AG09309 (cell line): ENCODE measurements at places on chromosomes 16 and 17.

- peak; percentile 20 for DNase-seq
Observed at GRCh38 chr16:1839554-1839953, 12.5 kb downstream of the FAHD1 start.

DNA sequence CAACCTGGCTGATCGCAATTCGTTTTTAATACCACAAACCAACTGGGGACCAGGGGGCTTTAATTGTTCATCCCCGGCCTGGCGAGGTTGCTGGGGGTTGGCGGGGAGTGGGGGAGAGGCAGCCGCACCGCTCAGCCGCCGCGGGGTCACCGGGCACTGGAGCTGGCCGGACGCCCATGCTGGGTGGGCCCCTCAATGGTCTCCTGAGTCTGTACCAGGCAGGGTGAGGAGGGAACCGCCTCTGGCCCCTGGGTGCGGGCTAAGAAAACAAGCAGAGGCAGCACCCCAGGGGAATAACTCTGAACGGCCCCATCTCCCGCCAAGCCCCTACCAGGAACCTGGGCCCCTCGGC is 43.9 kb downstream of the ACTG1 start:
- no peak for DNase-seq

GRCh38 chr17:16001226-16001897 is 1.7 kb downstream of the TTC19 start:
- no peak for DNase-seq

GRCh38 chr16:59116744-59117143 is 382.6 kb upstream of the GOT2 start:
- no peak for DNase-seq

- no peak for DNase-seq
Observed at GRCh38 chr16:74888888-74889287, 96.0 kb downstream of the WDR59 start.
